ENCODE measurements at places on chromosomes 6 and 20. TPM values are rescaled to one million over a fixed set of nuclear protein-coding genes. Genes with fewer than 3 reads are reported as not detected.
A peak's percentile ranks its signal among the peaks of the same experiment; 100 is the strongest.

DNA sequence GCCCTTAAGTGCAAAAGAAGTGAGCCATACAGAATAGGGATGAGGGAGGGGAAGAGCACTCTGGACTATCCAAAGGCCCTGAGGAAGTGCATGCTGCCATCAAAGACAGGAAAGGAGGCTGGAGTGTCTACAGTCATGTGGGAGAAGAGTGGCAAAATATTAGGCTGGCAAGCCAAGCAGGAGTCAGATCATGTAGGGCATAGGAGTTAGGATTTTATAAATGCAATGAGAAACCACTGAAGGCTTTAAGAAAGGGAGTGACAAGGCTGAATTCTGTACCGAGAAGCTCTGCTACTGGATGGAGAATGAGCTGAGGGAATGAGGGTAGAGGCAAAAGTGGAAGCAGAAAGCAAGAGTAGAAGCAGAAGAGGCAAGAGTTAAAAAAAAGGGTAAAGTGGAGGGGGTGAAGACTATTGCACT is 2.3 kb downstream of the ZSCAN31 start:
- DNase-seq, result no peak

GRCh38 chr20:13118676-13119075 is 102.4 kb upstream of the ISM1 start:
- no peak for DNase-seq

GRCh38 chr6:89364586-89364985 is 12.1 kb upstream of the UBE2J1 start:
- no peak for DNase-seq

- no peak for DNase-seq
Measured at GRCh38 chr6:55182016-55182650, 7.8 kb downstream of the HCRTR2 start.

- DNase-seq, result peak; percentile 31
Measured at GRCh38 chr6:97195117-97195516, 87.9 kb downstream of the MMS22L start.

DNA sequence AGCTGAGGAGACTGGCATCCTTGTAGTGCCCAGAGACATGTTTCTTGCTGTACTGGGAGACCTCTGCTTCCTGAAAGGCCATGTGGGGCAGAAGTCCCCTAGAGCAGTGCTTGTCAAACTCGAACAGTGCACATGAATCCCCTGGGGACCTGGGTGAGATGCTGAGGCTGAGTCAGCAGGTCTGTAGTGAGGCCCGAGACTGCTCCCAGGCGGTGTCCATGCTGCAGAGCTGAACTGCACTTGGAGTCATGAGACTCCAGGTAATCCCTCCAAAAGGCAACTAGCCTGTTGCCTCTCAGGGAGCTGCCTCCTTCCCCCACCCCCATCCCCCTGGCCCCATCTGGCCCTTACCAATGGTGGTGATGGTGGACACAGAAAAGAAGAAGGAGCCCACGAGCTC is 3.7 kb downstream of the KCNK17 start:
- DNase-seq, result no peak

GRCh38 chr6:41374618-41375590 is 39.5 kb downstream of the NCR2 start:
- no peak for DNase-seq

GRCh38 chr6:87692086-87692485 is 9.9 kb downstream of the AKIRIN2 start:
- no peak for DNase-seq

DNA sequence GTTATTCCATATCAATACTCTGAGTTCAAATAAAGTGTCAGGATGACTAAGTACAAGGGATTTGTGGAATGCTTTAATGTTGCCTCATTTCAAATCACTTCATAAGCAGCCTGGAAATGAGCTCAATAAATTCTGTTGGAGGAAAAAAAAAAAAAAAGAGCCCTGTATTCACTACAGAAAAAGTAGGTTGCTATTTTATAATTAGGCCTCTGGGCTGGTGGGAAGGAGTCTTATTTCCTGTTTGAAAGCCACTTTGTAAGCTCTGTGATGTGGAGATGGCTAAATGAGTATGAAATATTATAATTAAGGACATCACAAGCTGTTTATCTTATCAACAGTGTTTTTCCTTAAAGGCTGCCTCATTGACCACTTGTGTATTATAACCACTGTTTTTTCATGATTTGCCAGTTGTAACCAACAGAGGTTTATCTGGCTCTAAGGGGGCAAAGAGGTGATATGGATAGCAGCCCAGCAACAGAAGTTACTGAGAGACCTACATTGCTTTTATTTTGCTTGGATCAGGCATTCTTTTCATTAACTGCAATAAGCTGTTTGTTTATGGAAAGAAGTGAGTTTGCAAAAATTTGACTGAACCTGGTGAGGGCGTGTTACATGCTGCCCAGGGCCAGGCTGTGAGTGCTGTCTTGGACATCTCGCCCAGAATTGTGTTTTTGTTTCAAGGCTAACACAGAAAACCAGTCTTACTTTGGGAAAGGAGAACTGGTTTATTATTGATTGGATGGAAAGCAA is 563.3 kb upstream of the MAP3K7 start:
- DNase-seq, result no peak

DNA sequence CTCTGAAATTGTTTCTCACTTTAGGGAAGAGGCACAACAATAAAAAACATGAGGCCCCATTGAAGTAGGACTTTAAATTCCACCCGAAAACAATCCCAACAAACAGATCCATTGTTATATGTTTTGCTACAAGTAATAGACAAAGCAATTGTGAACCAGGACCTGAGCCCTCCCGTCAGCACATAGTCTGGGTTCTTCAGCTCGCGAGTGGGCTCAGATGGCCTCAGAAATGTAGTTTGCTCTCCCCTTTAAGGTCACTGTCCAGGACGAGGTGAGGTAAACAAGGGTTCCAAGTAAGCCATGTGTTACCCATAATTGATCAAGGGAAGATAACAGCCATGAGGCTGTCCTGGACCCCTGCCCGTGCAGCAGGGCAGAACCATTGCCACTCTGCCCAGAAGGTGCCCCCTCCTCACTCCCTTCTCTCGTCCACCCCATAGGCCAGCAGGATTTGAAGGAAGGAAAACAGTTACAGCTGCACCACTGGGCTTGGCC is 160.1 kb upstream of the QKI start:
- DNase-seq, result no peak

GRCh38 chr6:3323696-3324261 is 65.0 kb downstream of the PSMG4 start:
- no peak for DNase-seq

DNA sequence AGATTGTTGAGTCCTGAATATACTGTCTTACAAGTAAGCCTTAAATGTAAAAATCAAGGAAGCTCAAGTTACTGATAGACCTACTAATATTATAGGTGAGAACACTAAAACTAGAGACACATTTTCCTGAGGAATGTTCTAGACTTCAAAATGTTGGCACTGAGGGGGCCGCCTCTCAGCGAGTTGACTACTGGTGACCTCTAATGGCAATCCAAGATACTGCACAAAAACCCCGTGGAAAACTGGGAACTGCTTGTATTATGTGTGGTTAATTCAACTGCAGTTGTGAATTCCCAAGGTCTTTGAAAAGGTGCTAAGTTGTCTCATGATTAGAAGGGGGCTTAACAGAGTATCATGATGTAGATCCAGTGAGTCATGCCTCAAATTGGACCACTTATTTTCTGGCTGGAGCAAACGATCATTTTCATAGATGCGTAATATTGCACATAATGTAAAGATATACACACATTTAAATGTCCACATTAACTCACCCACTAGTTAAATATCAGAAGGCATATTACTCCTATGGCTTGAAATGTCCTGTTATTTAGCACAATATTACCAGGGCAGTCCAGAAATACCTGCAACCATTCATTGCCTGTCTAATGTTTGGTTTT is 336.2 kb downstream of the FOXA2 start:
- peak; percentile 2 for DNase-seq

DNA sequence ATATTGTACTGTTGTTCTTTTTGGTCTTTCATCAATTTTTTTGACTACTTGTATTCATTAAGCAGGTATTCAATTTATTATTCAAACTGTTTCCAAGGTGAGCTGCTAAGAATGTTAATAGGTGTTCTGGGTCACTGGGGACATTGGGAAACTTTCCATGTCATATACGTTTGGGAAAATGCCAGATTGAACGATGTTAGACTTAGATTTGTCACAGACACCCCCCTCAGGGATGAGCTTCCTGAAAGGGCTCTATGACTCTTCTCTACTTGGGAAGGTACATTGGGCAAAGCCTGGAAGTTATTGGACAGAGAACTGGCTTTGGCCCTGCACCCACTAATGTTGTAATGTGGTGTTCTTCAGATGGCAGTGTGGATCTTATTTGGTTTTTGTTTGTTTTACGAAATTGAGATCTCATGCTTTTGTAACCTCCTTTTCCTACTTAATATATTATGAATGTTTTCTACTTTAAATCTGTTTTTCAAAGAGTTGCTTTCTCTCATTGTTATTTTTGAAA is 42.1 kb downstream of the PLCB4 start:
- DNase-seq, result no peak

- DNase-seq, result no peak
Measured at GRCh38 chr6:112235956-112236355, 18.4 kb downstream of the LAMA4 start.

- DNase-seq, result no peak
Measured at GRCh38 chr6:125222531-125223455, 69.2 kb downstream of the TPD52L1 start.

DNA sequence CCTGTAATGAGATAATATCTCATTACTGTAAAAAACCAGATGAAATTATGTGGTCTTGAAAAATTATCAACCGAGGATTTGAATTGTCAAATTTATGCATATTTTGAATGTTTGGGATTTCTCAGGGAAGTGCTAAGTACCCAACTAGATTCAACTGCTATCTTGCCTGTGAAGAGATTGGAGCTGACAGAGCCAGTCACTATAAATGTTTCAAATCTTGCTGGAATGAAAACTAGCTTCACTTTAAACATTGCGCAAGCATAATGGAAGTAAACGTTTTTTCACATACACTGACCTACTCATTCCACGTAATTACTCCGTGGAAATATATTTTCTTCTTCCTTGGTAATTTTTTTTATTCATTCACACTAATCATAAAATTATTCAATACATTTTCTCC is 46.7 kb downstream of the TMEM170B start:
- no peak for DNase-seq

DNA sequence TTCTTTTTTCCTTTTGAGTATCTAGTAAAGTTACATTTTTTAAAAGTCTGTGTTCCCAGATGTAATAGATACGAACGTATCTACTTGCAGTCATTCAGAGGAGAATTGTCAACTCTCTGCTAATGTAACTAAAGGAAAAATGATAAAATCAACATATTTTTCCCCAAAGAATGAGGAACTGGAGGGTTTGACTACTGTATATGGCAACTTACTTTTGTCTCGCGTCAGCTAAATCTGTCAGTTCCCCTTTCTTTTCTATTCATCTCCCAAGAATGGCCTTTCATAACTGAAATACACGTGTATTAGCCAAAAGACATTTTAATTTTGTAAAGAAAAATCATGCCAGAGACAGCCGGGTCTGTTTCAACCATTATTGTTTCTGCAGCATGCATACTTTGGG is 5.4 kb downstream of the EYA2 start:
- DNase-seq, result no peak

GRCh38 chr6:4658486-4658885 is 117.7 kb upstream of the CDYL start:
- no peak for DNase-seq

DNA sequence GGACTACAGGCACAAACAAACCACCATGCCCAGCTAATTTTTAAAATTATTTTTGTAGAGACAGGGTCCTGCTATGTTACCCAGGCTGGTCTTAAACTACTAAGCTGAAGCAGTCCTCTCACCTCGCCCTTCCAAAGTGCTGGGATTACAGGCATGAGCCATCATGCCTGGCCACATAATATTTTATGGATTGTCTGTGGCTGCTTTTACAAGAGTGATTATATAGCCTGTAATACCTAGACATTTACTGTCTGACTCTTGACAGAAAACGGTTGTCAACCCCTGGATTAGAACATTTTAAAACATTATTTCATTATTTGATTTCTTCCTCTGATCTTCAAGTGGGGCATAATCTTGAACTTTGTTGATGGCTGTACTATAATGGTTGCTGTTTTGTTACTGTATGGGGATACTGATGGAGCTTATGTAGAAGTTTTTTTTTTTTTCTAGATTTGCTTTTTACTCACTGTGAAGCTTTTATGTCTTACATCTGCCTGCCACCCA is 14.3 kb downstream of the PARD6B start:
- DNase-seq, result no peak

- DNase-seq, result no peak
Measured at GRCh38 chr6:11806561-11807317, 28.1 kb upstream of the ADTRP start.

DNA sequence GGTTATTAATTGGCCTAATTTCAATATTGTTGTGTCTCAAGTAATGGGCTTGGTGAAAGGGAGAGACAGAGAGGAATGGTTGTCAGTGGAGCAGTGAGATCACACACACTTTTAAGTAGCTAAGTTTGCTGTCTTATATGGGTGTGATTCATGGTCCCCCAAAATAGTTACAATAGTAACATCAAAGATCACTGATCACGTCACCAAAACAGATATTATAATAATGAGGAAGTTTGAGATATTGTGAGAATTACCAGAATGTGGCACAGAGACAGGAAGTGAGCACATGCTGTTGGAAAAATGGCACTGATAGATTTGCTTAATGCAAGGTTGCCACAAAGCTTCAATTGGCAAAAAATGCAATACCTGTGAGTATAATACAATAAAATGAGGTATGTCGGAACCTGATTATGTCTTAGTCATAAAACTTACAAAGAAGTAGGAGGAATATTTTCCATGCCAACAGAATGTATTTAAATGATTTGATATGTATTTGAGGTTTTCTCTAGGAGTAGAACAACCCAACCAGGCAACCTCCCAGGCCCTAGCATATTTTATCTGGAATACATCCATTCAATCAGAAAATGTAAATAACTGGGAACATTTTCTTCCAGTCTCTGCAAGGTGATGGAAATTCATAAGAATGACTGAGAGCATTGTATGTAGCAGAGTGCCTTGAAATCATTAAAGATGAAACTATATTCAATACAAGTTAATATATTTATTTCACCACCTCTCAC is 167.8 kb downstream of the CARMIL1 start:
- DNase-seq, result no peak

GRCh38 chr6:62285612-62286469 is at the start of gene KHDRBS2:
Gene KHDRBS2 (minus strand): TSS chr6:62286225.
- peak; percentile 94 for DNase-seq

GRCh38 chr20:18886756-18887155 is 73.2 kb downstream of the SCP2D1 start:
- no peak for DNase-seq

DNA sequence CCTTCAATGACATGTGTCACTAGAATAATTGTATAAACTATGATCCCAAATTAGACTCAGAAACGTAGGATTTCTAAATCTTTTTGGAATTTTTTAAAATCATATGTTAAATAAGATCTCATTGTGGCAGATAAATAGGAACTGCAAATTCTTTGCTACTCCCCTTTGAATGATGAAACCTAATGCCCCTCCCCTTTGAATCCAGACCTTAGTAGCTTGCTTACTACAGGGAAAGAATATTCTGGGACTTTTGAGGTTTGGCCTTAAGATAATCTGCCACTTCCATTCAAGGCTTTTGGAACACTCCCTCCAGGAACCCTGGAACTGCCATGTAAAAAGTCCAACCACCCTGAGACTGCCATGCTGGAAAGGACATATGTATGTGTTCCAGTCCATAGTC is 7.1 kb downstream of the TDP2 start:
- DNase-seq, result no peak

- DNase-seq, result no peak
Measured at GRCh38 chr6:24272148-24272547, 85.7 kb downstream of the DCDC2 start.

SNAP25 gene
- total RNA-seq, result 0.80 TPM

KCNQ2 gene
- total RNA-seq, result not detected

C6orf118 gene
- total RNA-seq, result not detected

FABP7 gene
- not detected for total RNA-seq

HTR1E gene
- not detected for total RNA-seq

HLA-DMB gene
- 10.8 TPM for total RNA-seq

HACE1 gene
- 4.2 TPM for total RNA-seq

MCCD1 gene
- total RNA-seq, result not detected

All from mucosa of descending colon (tissue), 3 donors.